ENCODE measurements at places on chromosomes 12 and 14.

- no peak for DNase-seq
Measured at GRCh38 chr14:98692832-98693231, 579.2 kb downstream of the BCL11B start.

DNA sequence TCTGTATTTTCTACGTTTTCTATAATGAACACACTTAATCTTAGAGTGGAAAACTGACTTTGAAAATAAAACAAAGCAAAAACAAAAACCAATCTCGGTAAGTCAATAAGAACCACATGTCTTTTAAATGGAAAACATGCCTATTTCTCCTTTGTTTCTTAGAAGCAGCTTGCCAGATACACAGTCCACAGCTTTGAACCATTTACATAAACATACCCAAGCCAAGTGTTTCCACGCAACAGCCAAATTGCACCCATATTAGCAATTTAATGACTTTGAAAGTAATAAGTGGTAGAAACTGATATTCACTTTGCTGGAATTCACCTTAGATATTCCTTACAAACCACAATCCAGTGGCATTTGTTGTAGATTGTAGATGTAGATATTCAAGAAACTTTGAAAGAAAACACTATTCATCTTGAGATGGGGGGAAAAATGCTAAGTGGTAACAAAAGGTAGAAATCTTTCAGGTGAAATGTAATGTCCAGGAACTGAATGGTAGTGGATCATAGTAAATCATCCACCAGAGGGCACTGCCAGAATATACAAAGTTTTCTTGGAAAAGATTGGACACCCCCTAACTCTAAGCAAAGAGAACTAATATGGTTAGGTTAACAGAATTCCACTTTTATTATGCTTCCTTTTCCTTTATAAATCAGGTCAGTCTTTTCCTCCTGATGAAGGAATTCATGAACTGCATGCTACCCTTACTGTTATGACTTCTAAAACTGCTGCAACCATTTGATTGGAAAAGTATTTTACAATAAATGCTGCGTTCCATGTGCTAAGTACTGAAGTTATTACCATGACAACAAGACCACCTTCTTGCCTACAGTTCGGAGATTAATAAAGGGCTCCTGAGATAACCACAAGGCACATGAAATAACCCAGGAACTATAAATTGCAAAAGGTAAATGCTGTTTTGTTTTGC, 69.8 kb downstream of the RERG start:
- no peak for DNase-seq

DNA sequence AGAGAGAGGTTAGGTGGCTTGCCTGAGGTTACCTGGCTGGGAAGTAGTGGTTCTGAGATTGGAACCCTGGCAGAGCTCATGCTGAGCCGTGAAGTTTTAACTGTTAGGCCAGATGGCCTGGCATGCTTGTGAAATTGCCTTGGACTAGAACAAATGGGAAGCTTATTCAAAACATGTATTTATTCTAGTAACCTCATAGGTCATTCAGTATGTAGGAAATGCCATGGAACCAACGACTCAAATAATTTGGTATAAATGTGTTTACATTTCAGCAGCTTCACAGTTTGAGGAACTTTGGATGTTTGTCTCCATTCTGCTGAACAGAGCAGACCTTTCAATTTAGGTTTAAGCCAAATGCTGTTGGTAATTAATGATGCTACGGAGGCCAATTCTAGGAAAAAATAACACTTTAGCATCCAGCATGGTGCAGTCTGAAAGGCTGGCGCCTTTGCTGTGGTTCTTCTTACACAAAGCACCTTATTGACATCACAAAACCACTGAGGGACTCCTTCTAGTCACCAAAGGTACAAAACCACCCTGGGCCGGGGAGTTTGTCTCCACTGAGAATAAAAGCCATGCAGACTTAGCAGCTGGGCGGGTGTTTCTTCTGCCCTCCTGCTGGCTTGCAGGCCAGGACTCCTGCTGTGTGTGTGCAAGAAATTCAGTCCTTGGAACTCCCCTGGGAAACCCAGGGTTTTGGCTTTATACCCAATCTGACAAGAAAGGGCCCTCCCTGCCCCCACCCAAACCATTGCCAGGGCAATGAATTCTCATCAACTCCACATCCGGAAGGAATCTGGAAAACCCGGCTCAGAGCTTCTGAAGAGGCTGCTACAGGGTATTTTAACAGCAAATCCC, 64.2 kb downstream of the ELK3 start:
- no peak for DNase-seq

DNA sequence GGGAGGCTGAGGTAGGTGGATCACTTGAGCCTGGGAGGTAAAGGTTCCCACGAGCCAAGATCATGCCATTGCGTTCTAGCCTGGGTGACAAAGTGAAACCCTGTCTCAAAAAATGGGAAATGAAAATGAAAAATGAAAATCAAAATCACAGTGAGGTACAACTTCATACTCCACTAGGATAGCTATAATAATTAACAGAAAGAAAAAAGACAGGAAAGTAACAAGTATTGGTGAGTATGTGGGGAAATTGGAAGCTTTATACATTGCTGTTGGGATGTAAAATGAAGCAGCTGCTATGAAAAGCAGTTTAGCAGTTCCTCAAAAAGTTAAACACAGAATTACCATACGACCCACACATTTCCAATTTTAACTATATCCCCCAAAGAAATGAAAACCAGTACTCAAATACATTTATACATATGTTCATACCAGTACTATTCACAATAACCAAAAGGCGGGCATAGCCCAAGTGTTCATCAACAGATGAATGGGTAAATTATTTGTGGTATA, 22.2 kb downstream of the SGPP1 start:
- DNase-seq, result no peak

GRCh38 chr12:22447223-22447622, 97.1 kb downstream of the C2CD5 start:
- no peak for DNase-seq

GRCh38 chr12:5624486-5625272, 192.8 kb downstream of the NTF3 start:
- DNase-seq, result no peak

DNA sequence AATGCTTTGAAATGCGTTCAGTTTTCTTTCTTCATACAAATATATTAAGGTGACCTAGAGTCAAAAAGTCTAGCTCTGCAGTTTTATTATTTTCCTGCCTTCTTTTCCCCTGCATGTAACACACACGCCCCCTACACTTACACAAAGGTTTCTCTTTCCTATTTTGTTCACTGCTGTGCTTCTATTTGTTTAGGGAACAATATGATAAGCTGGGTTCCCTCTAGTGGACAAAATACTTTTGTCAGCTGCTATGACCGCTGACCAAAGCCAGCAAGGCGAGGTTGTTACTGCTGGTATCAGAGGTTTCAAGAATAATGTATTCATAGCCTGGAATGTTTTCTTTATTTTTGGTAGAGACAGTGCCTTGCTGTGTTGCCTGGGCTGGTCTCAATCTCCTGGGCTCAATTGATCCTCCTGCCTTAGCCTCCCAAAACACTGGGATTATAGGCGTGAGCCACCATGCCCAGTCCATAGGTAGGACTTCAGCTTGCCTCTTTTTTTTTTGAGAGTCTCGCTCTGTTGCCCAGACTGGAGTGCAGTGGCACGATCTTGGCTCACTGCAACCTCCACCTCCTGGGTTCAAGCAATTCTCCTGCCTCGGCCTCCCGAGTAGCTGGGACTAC, 33.4 kb downstream of the FNTB start:
- no peak for DNase-seq

- DNase-seq, result no peak
Measured at GRCh38 chr12:4807813-4808212, 87.6 kb downstream of the GALNT8 start.

- DNase-seq, result no peak
Measured at GRCh38 chr12:46500673-46501072, 128.1 kb upstream of the SLC38A2 start.

GRCh38 chr12:4252601-4253000, 21.0 kb upstream of the CCND2 start:
- DNase-seq, result no peak

GRCh38 chr12:3827301-3828000, 45.7 kb downstream of the PARP11 start:
- no peak for DNase-seq

GRCh38 chr12:87596636-87597035, 432.6 kb downstream of the C12orf50 start:
- no peak for DNase-seq

GRCh38 chr12:29838768-29839167, 55.0 kb upstream of the TMTC1 start:
- no peak for DNase-seq

DNA sequence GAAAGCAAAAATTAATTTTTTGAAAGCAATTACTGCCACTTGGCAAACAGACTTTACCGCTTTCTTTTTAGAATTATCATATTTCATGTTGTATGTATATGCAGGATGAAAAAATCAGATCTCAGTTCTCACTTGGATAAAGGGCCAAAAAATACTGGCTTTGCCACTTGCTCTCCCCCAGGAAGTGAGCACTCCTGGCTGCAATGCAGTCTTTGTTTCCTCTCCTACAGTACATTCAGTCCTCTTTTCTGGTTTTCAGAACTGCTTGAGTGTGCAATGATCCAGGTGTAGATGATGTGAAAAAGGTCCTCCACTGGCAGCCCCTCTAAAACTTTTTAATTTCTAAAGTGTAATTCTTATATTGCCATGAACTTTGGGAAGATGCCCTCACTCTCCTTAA, 183.4 kb downstream of the SLC25A21 start:
- DNase-seq, result no peak

- no peak for DNase-seq
Measured at GRCh38 chr12:53575502-53576249, 50.5 kb downstream of the ATF7 start.

GRCh38 chr12:101604132-101604531, 9.4 kb downstream of the MYBPC1 start:
- DNase-seq, result no peak

GRCh38 chr14:92646952-92647796, 101.3 kb downstream of the LGMN start:
- DNase-seq, result no peak

GRCh38 chr12:121124402-121125109, 8.1 kb upstream of the P2RX7 start:
- no peak for DNase-seq

GRCh38 chr12:76470028-76470939, 89.3 kb downstream of the OSBPL8 start:
- DNase-seq, result no peak

- DNase-seq, result no peak
Measured at GRCh38 chr12:47573146-47573659, 132.6 kb downstream of the RPAP3 start.

DNA sequence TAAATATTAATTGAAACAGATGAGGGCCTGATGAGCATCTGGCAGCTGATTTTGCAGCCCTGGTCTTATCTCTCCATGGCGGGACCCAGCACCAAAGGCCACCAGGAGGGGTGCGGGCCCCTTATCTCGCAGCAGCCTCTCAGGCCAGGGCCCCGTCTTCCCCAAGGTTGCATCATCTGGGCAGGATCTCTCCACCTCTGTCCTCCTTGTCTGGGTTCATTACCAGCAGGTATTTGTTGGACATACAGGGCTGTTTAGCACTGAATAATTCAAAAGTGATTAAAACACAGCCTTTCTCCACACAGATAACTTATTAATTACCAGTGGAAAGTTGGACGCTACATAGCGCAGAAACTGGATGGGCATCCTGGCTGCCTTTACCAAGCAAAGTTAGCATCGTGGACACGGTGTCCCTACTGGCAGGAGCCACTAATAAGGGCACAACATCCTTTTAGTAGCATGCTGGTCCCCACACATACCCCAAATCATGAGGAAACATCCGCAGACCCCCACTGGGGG, 25.8 kb downstream of the TMEM120B start:
- no peak for DNase-seq

DNA sequence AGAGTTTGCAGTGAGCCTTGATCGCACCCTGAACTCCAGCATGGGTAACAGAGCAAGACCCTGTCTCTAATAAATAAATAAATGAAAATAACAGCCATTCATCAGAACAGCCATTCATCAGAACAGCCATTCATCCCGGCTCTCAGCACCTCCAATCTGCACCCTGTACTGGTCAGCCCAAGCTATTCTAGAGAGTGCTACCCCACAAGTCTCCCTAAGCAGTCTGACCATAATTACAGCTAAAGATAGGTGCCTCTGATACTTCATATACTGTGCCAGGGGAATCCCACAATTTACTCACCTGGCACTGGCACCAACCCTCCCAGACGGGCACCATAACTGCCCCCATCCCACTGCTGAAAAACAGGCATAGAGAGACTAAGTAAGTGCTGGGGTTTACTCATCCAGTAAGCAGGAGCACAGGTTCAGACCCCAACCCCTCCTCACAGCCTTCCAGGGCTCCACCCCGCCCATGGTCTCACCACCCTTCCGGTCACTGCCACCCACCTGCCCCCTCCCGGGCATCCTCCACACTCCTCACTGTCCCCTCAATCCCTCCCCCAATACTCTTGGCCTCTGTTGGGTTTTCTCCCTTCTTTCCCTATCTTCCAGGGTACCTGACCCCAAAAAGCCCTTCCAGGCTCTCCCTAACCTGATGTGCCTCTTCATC, 15.2 kb upstream of the EIF5 start:
- DNase-seq, result no peak

GRCh38 chr12:54388237-54389133, 4.0 kb upstream of the ZNF385A start:
- DNase-seq, result no peak
